ENCODE measurements at places on chromosomes 16 and 17. TPM values are rescaled to one million over a fixed set of nuclear protein-coding genes. Genes with fewer than 3 reads are reported as not detected.
A peak's percentile ranks its signal among the peaks of the same experiment; 100 is the strongest.

FAM171A2 gene
- 0.21 TPM for total RNA-seq

GRCh38 chr17:34391241-34391640 lies 28.2 kb upstream of the CCL1 start:
- H3K4me1 ChIP-seq = peaks cover 38% of the 10 kb centered on the region
- peaks cover 29% of the 10 kb centered on the region for H3K27me3 ChIP-seq
- H3K4me3 ChIP-seq = no peak overlapping the region
- H3K36me3 ChIP-seq = no peaks in the 10 kb centered on the region
- no peak overlapping the region for H3K27ac ChIP-seq
- no peak for DNase-seq

- H3K36me3 ChIP-seq = no peaks in the 10 kb centered on the region
- H3K4me1 ChIP-seq = no peaks in the 10 kb centered on the region
- H3K27me3 ChIP-seq = no peaks in the 10 kb centered on the region
- H3K27ac ChIP-seq = no peak overlapping the region
- DNase-seq = no peak
Observed at GRCh38 chr16:4894276-4895150, 42.4 kb downstream of the PPL start.

- no peaks in the 10 kb centered on the region for H3K27me3 ChIP-seq
- DNase-seq = no peak
- H3K4me3 ChIP-seq = no peak overlapping the region
- H3K4me1 ChIP-seq = peaks cover 12% of the 10 kb centered on the region
- H3K36me3 ChIP-seq = peaks cover 11% of the 10 kb centered on the region
Observed at GRCh38 chr17:82396601-82397435, 21.3 kb upstream of the HEXD start.

- no peaks in the 10 kb centered on the region for H3K36me3 ChIP-seq
- H3K27me3 ChIP-seq = peaks cover 9% of the 10 kb centered on the region
- DNase-seq = no peak
- H3K27ac ChIP-seq = no peak overlapping the region
Observed at GRCh38 chr16:47780213-47780875, 319.2 kb downstream of the PHKB start.

GAS2L2 gene
- not detected for total RNA-seq

GRCh38 chr16:16867973-16868372 lies 489.0 kb downstream of the NPIPA7 start:
- no peaks in the 10 kb centered on the region for H3K27me3 ChIP-seq
- no peaks in the 10 kb centered on the region for H3K4me1 ChIP-seq
- H3K4me3 ChIP-seq = no peak overlapping the region
- no peaks in the 10 kb centered on the region for H3K36me3 ChIP-seq

PRSS8 gene
- not detected for total RNA-seq

PLA2G10 gene
- total RNA-seq = not detected

- H3K27me3 ChIP-seq = no peaks in the 10 kb centered on the region
- no peaks in the 10 kb centered on the region for H3K4me1 ChIP-seq
- no peak overlapping the region for H3K4me3 ChIP-seq
- H3K27ac ChIP-seq = no peak overlapping the region
- no peak for DNase-seq
- H3K36me3 ChIP-seq = no peaks in the 10 kb centered on the region
Observed at GRCh38 chr16:46748775-46749705, 896 bp upstream of the MYLK3 start.

- DNase-seq = no peak
- peaks cover 2% of the 10 kb centered on the region for H3K4me1 ChIP-seq
- no peak overlapping the region for H3K4me3 ChIP-seq
- peaks cover 73% of the 10 kb centered on the region for H3K36me3 ChIP-seq
- H3K27me3 ChIP-seq = no peaks in the 10 kb centered on the region
Observed at GRCh38 chr17:38768417-38768816, 15.9 kb downstream of the PSMB3 start.

GRCh38 chr16:63922560-63922959 lies 1199.3 kb downstream of the CDH11 start:
- no peak overlapping the region for H3K27ac ChIP-seq
- no peaks in the 10 kb centered on the region for H3K27me3 ChIP-seq
- H3K36me3 ChIP-seq = no peaks in the 10 kb centered on the region
- H3K4me1 ChIP-seq = no peaks in the 10 kb centered on the region

DNA sequence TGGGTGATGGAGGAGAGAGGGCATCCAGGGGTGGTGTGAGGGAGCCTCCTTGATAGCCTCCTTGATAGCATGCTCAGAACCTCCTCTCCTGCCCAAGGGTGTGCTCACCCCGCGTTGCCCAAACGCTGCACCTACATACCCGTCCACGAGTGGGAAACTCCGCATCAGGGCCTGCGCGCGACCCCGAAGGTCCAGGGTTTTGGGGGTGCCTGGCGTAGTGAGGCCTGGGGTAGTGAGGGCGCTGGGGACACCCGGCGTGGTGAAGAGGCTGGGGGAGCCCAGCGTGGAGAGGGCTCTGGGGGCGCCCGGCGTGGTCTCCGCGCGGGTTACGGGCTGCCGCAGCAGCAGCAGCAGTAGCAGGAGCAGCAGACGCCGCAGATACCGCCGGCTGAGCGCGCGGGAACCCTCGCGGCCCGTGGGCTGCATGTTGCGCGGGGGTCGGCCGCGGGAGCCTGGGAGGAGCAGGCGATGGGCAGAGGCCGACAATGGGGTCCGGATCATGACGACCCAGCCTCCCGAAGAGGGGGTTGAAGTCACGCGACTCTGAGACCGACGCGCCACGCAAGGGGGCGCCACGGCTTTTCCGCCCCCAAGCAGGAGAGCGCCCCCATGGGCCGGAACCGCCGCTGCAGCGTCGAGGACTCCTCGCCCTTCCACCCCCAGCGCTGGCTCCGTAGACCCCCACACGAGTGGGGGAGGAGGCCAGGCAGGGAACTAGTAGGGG lies at the start of gene DPEP3:
TSS of gene DPEP3 (minus strand) at position 545 of the 724 bp plus-strand sequence. CDS start at position 426, 119 bp downstream.
- H3K36me3 ChIP-seq = no peaks in the 10 kb centered on the region
- no peak within 1 kb of the TSS for H3K4me3 ChIP-seq
- H3K27ac ChIP-seq = no peak within 1 kb of the TSS
- peaks cover 3% of the 10 kb centered on the region for H3K27me3 ChIP-seq
- H3K4me1 ChIP-seq = peaks cover 13% of the 10 kb centered on the region

GRCh38 chr17:68567035-68567434 lies 34.1 kb downstream of the FAM20A start:
- peaks cover 10% of the 10 kb centered on the region for H3K27me3 ChIP-seq
- DNase-seq = no peak
- no peaks in the 10 kb centered on the region for H3K4me1 ChIP-seq
- no peak overlapping the region for H3K4me3 ChIP-seq
- no peak overlapping the region for H3K27ac ChIP-seq

DNA sequence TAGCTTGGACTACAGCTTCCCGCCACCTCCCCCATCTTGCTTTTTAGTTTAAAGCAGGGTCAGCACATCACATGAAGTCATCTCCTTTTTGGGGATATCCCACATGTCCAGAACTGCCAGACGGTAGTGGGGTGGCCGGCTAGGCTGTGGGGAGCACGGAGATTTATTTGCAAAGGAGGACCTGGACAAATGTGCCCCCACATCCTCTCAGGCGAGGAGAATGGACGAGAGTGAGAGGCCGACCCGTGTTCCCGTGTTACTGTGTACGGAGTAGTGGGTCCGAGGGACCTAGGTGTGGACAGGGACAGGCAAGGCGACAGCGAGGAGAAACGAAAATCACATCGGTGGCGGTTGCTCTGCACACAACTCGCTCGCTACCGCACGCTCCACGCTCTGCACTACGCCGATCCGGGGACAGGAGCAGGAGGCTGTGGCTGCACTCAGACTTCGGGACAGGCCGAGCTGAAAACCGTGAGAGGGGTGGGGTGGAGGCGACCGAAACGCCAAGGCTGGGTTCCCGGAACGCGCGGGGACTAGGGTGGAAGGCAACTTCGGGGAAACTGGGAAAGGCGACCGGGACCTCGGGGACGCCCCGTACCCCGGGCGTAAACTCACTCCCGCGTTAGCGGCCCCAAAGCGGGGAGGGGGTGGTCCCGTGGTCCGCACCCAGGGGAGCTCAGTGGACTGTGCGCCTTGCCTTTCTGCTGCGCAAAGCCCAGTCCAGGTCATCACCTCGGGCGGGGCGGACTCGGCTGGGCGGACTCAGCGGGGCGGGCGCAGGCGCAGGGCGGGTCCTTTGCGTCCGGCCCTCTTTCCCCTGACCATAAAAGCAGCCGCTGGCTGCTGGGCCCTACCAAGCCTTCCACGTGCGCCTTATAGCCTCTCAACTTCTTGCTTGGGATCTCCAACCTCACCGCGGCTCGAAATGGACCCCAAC lies at the start of gene MT1A:
TSS of gene MT1A (plus strand) at position 853 of the 937 bp plus-strand sequence. CDS start at position 926, 73 bp downstream.
- peaks cover 30% of the 10 kb centered on the region for H3K4me1 ChIP-seq
- H3K36me3 ChIP-seq = peaks cover 3% of the 10 kb centered on the region
- no peak within 1 kb of the TSS for H3K27ac ChIP-seq
- H3K27me3 ChIP-seq = peaks cover 82% of the 10 kb centered on the region
- peak within 1 kb of the TSS; percentile 82 for H3K4me3 ChIP-seq
- DNase-seq = peak; percentile 81

DNA sequence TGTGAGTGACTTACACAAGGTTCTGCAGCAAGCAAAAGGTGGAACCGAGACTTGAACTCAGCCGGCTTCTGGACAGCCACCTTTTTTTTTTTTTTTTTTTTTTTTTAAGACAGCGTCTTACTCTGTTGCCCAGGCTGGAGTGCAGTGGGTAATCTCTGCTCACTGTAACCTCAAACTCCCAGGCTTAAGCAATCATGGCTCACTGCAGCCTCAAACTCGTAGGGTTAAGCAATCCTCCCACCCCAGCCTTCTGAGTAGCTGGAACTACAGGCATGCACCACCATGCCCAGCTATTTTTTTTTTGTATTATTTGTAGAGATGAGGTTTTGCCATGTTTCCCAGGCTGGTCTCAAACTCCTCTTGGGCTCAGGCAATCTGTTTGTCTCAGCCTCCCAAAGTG lies 55.2 kb upstream of the GOT2 start:
- H3K4me3 ChIP-seq = no peak overlapping the region
- no peaks in the 10 kb centered on the region for H3K4me1 ChIP-seq
- H3K27ac ChIP-seq = no peak overlapping the region
- no peaks in the 10 kb centered on the region for H3K36me3 ChIP-seq
- H3K27me3 ChIP-seq = peaks cover 7% of the 10 kb centered on the region

DNA sequence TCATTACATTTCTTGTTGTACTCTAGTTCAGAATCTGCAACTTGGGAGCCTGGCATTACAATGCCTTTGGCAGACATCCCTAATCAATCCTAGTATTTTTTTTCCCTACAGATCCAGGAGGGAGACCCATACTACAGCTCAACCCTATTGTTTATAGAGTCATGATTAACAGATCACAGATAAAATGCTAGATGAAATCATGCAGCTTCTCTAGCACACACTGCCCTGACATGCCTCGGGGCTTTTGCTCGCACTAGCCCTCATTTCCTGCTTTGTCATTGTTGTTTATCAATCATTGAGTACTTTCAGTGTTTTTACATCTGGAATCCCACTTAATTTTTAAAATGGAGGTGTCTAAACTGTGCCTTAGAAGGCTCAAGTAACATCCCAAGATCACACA lies 412.5 kb downstream of the CA10 start:
- H3K36me3 ChIP-seq = no peaks in the 10 kb centered on the region
- peaks cover 4% of the 10 kb centered on the region for H3K4me1 ChIP-seq
- H3K27ac ChIP-seq = no peak overlapping the region
- no peaks in the 10 kb centered on the region for H3K27me3 ChIP-seq

TNFAIP1 gene
- 32.7 TPM for total RNA-seq

DNA sequence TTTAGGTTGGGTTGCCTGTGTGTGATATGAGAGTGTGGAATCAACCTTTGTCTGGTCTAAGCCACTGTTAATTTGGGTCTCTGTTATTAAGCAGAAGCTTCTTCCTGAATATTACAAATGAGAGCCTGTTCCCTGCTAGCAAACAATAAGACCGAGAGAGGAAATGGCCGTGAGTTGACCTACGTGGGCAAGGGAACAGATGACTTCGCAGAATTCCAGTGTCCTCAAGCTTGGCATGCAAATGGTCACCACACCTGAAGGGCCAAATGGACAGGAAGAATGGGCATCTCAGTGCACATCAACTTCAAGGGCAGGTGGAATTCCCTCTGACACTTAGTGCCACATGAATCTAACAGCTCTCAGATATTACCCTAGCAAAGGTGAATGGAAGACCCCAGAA lies 250.8 kb upstream of the FOXF1 start:
- no peaks in the 10 kb centered on the region for H3K36me3 ChIP-seq
- H3K4me1 ChIP-seq = no peaks in the 10 kb centered on the region
- H3K4me3 ChIP-seq = no peak overlapping the region
- no peak overlapping the region for H3K27ac ChIP-seq

DNA sequence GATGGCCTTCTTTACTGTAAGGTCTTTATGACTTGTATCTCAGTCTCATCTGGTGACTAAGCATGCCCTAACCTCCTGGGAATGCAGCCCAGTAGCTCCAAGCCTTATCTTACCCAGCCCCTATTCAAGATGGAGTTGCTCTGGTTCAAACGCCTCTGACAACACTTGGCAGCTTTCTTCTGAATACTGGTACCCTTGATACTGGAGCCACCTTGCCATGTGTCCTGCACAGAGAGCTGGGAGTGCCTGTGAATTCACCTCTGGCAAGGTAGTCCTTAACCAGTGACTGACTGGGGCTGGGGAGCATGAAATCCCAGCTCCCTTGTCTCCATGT lies 17.2 kb downstream of the NUDT7 start:
- H3K27me3 ChIP-seq = no peaks in the 10 kb centered on the region
- no peaks in the 10 kb centered on the region for H3K36me3 ChIP-seq
- no peak overlapping the region for H3K4me3 ChIP-seq
- H3K27ac ChIP-seq = no peak overlapping the region
- peaks cover 4% of the 10 kb centered on the region for H3K4me1 ChIP-seq

OR2C1 gene
- not detected for total RNA-seq

TMEM219 gene
- total RNA-seq = 43.8 TPM

DNA sequence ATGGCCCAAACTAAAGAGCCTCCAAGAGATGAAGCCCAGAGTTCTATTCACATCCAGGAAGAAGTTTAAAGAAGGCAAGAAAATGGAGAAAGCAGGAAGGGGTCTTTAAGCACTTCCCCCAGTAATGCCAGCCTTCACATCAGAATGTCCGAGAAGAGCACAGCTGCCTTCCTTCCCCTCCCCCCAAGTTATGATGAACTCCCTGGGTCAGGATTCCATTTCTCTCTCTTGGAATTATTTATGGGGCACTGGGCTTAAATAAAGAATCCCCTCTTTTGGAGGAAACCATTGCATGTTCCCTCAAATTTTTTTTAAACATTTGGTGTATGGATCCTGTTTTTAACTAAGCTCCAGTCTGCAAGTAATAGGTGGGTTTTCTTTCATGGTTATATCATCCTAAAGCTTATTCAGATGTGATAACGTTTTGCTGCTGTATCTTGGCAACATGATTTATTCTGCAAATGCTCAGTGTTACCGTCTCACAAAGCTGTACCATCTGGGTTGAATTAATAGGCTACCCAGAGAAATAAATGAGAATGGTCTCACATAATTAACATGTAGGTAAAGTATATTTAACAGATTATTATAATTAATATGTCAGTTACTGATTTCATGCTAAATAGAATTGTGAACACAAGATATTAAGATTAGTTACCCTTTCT lies 160.9 kb upstream of the TOX3 start:
- no peak overlapping the region for H3K4me3 ChIP-seq
- DNase-seq = no peak
- no peaks in the 10 kb centered on the region for H3K36me3 ChIP-seq
- no peaks in the 10 kb centered on the region for H3K27me3 ChIP-seq

- H3K36me3 ChIP-seq = no peaks in the 10 kb centered on the region
- H3K27me3 ChIP-seq = no peaks in the 10 kb centered on the region
- no peak overlapping the region for H3K27ac ChIP-seq
- DNase-seq = no peak
Observed at GRCh38 chr17:4514206-4514605, 15.5 kb downstream of the SPNS2 start.
